ENCODE measurements at places on chromosomes 6 and 20.

- no peak for DNase-seq
- no peaks in the 10 kb centered on the region for H3K36me3 ChIP-seq
- no peak overlapping the region for H3K27ac ChIP-seq
- no peak overlapping the region for H3K4me3 ChIP-seq
Observed at GRCh38 chr6:113924312-113924723, 46.6 kb downstream of the HDAC2 start.

DNA sequence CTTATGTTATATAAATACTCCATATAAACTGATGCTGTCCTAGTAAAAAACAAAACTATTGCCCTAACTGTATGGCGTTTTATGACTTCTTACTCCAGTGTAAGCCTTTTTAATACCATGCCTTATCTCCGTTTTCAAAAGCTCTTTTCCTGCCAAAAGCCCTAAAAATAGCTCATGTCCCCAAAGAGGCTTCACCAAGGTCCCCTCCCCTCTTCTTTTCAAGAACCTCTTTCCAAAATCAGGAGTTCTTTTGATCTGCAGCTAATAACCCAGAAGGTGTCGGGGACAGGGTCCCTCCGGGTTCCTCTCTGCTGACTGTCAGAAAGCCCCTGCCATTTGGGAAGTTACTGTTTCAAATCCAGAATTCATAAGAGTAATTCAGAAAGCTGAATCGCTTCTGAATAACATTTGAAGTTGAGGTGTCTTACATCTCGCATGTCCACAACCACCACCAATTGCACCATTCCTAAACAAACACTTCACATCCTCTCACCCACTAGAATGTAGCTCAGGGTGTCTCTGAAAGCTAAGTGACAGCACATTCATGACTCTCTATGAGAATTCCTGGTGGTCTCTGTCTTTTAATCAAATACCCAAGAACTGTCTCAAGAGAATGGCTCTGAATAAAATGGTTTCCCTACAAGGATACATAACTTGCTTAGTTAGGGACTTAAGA, 13.3 kb downstream of the TASP1 start:
- H3K27me3 ChIP-seq, result no peaks in the 10 kb centered on the region
- no peak for DNase-seq
- no peak overlapping the region for H3K4me3 ChIP-seq
- no peaks in the 10 kb centered on the region for H3K4me1 ChIP-seq

DNA sequence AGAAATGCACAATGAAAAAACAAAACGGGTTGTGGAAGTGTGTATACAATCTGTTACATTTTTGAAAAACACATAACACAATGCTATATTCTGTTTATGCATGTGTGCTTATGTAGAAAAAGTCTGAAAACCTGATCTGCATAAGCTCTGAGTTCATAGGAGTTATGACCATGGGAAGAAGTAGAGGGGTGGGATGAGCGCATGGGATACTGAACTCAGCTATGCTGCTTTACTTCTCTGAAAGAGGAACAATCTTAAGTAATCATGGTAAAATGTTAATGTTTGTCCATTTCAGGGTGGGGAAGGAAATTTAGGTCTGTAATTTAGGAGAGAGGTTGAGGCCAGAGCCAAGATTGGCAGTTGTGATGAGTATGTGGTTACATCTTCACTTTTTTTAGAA, 126.8 kb downstream of the MTHFD1L start:
- no peaks in the 10 kb centered on the region for H3K4me1 ChIP-seq
- DNase-seq, result no peak

GRCh38 chr6:128993166-128993565, 110.2 kb downstream of the LAMA2 start:
- no peaks in the 10 kb centered on the region for H3K27me3 ChIP-seq
- H3K4me3 ChIP-seq, result no peak overlapping the region
- no peaks in the 10 kb centered on the region for H3K36me3 ChIP-seq
- H3K4me1 ChIP-seq, result no peaks in the 10 kb centered on the region

GRCh38 chr20:37042986-37043972, 52.5 kb downstream of the RBL1 start:
- no peak overlapping the region for H3K27ac ChIP-seq
- H3K27me3 ChIP-seq, result no peaks in the 10 kb centered on the region
- no peak overlapping the region for H3K4me3 ChIP-seq
- no peaks in the 10 kb centered on the region for H3K4me1 ChIP-seq

- peak overlapping the region; percentile 60 for H3K4me3 ChIP-seq
- peak; percentile 100 for DNase-seq
- peak overlapping the region; percentile 99 for H3K27ac ChIP-seq
- H3K4me1 ChIP-seq, result peaks cover 76% of the 10 kb centered on the region
- peaks cover 9% of the 10 kb centered on the region for H3K36me3 ChIP-seq
- no peaks in the 10 kb centered on the region for H3K27me3 ChIP-seq
Observed at GRCh38 chr20:47358672-47359529, 2.4 kb upstream of the ZMYND8 start.

All from PC-9 (cell line).